ENCODE measurements at places on chromosomes 2 and 18.

DNA sequence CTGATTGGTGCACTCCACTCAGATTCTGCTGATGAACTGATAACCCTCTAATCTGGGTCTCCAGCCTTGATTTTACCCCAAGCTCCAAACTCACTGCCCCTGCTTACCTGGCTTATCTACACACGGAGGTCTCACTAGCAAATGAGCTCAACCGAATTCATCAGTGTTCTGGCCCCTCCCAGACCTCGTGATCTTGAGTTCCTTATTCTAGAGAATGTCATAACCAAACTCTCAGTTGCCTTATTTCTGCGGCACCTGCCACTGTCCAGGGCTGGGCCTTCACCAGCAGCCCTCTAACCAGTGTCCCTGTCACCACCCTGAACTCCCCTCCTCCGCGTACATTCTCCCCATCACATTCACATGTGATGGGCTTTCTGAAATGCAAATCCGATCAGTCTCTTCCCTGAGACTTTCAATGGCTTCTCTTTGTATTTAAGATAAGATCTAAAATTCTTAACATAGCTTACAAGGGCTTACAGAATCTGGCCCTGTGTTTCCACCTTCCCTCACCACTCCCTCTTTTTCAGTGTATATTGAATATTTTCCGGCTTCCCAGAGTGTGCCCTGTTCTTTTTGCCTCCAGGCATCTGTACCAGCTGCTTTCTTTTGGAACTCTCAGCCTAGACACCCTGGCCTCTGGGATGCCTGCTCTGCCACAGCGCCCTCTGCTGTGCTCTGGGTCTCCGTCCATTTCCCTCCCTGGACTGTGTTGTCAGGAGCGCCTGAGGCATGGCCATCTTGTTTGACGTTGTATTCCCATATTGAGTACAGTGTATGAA lies 31.1 kb downstream of the NAB1 start:
- DNase-seq: no peak

GRCh38 chr2:186325827-186326535 lies 160.1 kb upstream of the ZC3H15 start:
- DNase-seq: no peak

- DNase-seq: no peak
Observed at GRCh38 chr2:100980046-100980445, 22.0 kb upstream of the RPL31 start.

- no peak for DNase-seq
Observed at GRCh38 chr2:55420439-55420725, 726 bp upstream of the CCDC88A start.

GRCh38 chr18:46484971-46485370 lies 172.0 kb downstream of the LOXHD1 start:
- no peak for DNase-seq

- no peak for DNase-seq
Observed at GRCh38 chr18:9910661-9911060, 3.2 kb upstream of the VAPA start.

DNA sequence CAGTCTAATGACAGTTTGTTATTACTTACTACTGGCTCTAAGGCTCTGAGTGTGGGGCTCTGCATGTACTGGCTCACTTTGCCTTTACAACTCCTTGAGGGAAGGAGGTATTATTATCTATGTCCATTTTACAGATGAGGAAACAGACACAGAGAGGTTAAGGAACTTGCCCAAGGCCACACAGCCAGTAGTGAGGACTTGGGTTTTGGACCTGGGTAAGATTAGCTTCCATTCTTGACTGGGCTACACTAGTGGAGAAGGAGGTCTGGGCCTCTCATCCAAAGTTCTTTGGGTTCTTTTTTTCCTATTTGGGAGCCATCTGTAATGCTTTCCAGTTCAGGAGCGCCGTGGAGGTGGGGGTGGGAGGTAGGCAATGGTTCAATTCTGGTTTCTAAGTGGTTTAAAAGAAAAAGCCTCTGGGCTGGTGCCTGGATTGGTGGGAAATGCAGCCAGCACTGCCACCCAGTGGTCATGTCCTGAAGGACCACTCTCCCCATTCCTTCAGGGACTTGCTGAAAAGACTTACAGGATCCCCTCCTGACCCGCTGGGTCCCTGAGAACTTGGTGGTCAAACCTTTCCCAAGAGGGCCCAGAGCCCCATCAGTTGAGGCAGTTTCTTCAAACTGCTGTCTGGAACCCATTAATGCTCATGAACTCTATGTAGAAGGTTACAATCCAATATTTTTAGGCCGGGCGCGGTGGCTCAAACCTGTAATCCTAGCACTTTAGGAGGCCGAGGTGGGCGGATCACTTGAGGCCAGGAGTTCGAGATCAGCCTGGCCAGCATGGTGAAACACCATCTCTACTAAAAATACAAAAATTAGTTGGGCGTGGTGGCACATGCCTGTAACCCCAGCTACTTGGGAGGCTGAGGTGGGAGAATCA lies 38.6 kb upstream of the NOTO start:
- DNase-seq: no peak

DNA sequence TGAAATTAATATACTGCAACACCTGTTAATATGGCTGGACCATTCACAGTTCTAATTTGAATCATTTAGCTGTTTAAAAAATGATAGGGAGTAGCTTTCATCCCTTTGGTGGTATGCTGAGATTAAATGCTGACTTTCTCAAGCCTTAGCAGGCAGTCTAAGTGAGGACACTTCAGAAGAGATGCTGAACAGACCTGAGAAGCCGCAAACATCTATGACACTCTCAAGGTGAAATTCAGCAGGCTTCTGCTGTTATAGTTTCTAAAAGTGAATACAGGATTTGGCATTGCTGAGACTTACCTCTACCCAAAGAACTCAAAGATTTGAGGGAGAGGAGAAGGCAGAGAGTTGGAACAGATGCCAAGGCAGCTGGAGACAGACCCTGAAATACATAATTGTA lies 431.2 kb upstream of the FAM98A start:
- no peak for DNase-seq

GRCh38 chr2:234451852-234452625 lies 44.8 kb downstream of the ARL4C start:
- peak; percentile 48 for DNase-seq

DNA sequence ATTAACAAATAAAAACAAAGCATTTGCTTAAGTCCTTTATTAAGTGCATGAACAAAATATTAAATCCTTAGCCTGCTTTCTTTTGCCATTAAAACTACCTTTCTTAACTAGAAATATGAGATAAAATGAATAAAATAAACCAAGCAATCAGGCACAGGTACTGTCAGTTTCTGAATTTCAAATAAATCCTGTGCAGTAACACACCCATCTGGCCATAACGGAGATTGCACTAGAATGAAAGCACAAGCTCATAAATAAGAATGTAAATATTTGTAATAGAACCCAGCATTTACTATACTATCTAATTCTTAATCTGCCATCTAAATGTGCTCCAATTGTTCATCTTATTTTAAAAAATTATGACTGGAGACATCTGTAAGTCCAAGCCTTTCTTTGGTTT lies 31.9 kb downstream of the PRKRA start:
- DNase-seq: no peak

- no peak for DNase-seq
Observed at GRCh38 chr18:57270156-57270555, 82.2 kb upstream of the ST8SIA3 start.

GRCh38 chr2:114005110-114005783 lies 115.4 kb downstream of the ACTR3 start:
- no peak for DNase-seq

DNA sequence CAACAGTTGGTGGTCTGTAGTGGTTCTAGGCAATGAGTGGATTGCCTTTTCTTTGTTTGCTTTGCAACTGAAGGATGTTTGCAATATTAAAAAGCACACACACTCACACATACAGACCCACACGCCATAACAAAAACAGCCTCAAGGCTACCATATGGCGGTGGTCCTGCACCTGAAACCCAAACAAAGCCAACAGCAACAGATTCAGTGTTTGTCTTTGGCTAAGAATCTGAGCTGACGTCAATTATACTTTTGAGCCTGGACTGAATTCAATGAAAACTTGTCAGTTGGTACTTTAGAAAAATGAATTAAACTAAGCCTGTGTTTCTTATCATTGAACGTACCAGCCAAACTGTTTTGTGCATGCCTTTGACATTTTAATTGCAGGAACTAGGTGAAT lies 65.0 kb upstream of the NYAP2 start:
- DNase-seq: no peak

DNA sequence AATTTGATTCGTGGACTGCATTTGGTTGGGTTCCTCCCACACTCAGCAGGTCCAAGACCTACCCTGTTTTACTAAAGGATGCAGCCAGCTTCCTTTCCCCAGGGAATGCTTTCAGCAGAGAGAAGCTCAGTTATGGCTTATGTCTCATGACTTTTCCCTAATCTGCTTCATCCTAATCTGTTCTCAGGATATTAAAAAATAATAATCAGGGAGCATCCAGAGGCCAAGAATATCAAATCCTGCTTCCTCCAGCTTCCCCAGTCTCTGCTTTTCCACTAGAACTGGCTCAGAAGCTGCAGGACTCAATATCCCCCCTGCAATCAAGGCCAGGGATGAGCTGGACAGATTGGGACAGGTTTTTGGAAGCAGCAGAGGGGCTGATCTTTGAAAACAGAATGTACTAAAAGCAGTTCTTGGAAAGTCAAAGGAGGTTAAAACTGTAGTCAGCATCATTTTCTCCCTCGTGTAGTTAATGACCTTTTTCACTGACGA lies 326.9 kb upstream of the TNP1 start:
- DNase-seq: no peak
